ENCODE measurements at places on chromosomes 4 and X.

- DNase-seq = peak; percentile 74
These were observed 730.1 kb downstream of the CCSER1 start for GRCh38 chr4:90857081-90857820.

DNA sequence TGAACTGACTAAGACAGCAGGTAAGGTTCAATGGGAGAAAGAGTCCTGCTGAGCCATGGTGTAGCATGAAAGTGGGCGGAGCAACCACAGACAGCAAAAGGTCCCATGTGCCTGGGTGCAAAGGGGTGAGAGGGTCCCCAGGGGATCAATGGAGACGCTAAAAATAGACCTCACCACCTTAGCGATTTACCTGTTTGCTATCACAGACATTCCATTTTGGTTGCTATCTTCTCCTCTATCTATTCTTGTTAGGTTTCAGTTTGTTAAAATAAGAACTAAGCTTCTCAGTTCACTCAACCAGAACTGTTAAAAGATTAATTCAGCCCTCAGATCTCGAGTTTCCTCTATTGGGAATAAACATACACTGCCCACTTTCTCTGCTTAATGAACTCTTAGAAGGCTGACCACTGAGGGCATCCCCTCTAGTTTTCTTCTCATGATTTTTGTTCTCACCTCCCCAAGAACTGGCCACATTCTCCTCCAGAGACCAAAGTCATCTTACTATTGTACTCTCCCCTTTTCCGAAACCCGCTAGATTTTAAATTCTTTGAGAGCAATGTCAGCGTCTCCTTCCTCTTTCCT, 136.7 kb downstream of the PARM1 start:
- DNase-seq = no peak

- no peak for DNase-seq
These were observed 994.0 kb downstream of the ARAP2 start for GRCh38 chr4:35250331-35250730.

- DNase-seq = no peak
These were observed 102.0 kb downstream of the FNIP2 start for GRCh38 chr4:158870626-158871334.

DNA sequence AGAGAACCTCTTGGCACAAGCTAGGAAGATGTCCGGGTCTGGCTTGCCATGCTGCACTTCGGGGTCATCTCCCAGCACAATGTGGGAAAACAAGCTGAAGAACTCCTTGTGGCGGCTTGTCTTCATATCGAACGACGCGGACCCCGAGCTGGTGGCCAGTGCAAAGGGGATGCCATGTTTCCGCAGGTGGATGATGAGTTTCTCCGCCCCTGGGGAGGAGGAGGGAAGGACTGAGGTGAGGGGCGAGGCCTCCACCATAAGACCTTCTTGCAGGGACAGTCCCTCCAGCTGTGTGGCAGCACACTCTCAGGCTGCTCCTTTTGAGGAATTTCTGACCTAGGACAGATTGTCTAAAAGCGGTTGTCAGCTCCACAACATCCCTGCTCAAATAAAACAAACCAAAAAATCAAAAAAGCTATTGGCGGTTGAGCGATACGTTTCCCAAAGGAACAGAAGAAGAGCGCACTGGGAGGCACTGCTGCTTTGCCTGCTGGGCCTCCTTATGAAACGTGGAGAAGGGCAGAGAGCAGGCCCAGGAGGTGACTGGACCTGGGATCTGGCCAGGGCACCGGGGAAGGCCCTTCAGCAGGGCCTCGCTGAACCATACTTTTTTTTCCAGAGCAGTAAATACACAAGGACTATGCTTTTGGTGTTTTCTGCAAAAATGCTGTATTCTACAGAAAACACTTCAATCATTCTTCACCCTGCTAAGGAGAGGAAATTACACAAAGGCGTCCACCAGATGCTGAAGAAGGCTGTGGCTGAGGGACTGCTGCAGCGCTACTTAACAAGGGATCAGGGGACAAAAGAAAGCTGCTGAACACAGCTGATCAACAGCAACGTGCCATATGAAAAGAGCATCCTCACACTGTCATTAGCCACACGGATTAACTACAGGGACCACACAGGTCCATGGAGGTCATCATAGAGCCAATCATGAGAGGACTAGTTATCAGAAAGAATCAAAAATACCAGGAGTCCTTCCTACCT, 70.0 kb upstream of the STS start:
- no peak for DNase-seq

GRCh38 chrX:11733614-11734013, 24.4 kb upstream of the MSL3 start:
- DNase-seq = no peak

DNA sequence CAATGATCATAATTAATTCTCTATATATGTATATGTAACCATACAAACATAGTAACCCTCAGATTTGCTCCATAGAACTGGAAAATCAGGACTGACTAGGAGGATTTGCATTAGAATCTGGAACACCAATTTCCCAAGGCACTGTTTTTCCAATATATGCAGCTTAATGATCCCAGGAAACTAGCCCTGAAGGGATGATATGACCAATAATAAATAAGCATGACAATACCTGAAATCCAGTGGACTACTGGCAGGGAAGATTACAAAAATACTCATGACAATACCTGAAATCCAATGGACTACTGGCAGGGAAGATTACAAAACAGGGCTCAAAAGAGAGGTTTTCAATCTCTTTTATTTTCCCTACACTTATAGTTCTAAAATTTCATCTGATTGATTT, 98.4 kb downstream of the PCDH7 start:
- no peak for DNase-seq

- DNase-seq = no peak
These were observed 26.3 kb upstream of the RASGEF1B start for GRCh38 chr4:81498046-81498445.

- DNase-seq = no peak
These were observed 225.5 kb upstream of the JADE1 start for GRCh38 chr4:128583753-128584712.

- DNase-seq = peak; percentile 13
These were observed 9.9 kb upstream of the SMIM20 start for GRCh38 chr4:25903900-25904747.

GRCh38 chr4:121272526-121272925, 108.3 kb downstream of the QRFPR start:
- no peak for DNase-seq

DNA sequence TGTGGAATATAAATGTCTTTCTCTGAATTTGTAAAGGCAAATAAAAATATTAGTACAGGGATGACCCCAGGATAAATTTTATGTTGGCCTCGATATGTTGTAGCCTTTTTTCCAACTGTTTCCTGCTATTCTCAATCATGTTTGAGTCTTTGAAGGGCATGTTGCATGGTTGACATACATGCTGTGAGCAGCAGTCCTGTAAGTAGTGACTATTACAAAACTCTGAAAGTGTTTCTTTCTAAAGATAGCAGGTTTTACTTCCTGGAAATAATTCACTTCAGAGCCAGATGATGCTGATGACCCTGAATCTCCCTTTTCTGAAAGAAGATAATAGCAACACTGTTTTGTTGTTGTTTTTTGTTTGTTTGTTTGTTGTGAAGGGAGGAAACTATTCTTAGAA, 393.0 kb upstream of the GNPDA2 start:
- no peak for DNase-seq

DNA sequence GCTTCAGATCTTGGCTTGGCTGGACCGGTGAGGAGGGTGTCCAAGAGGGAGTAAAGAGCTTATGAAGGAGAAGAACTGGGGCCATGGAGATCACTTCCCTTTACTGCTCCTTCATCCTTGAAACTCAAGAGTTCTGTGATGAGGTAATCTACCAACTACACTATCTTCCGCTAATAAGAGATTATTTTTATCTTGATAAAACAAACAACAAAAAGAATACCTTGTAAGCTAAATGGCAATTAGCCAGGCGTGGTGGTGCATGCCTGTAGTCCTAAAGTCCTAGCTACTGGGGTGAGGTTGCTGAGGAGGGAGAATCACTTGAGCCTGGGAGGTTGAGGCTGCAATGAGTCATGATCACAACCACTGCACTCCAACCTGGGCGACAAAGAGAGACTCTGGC, 47.4 kb downstream of the HAUS3 start:
- no peak for DNase-seq

- no peak for DNase-seq
These were observed 413.3 kb downstream of the MID1IP1 start for GRCh38 chrX:39214387-39215126.

DNA sequence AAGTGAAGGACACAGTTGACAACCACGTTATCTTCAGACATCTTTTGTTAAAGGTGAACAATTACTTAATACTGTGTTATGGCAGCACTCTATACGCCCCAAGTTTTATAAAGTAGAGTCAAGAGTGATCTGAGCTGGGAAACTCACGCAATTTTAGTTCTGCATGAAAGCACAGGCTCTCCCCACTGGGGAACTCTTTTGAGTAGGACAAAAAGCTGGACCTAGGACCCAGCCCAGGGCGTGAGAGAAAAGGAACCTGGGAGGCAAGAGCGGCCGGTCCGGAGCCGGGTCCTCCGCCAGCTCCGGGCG, 152.6 kb upstream of the SLC4A4 start:
- DNase-seq = no peak

- no peak for DNase-seq
These were observed 76.6 kb downstream of the INTS12 start for GRCh38 chr4:105631818-105632400.

DNA sequence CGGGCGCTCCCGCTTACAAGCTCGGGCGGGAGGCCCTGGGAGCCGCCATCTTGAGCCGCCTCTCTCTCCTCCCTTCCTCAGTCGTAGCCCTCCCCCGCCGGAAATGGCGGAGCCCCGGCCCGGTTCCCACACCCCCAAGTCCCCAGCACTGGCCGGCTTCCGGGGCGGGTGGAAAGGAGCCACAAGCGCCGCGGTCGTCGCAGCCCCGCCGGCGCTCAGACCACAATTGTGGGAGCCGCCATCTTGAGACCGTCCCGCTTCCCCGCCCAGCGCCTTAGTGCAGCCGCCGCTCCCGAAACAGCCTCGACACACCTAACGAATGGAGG, 531 bp downstream of the HCFC1 start:
- DNase-seq = peak; percentile 84

- DNase-seq = peak; percentile 64
These were observed 128.5 kb upstream of the ARX start for GRCh38 chrX:25144043-25144940.

- DNase-seq = peak; percentile 65
These were observed 825 bp upstream of the RASGEF1B start for GRCh38 chr4:81472281-81473182.

GRCh38 chr4:118221227-118221800, 131.5 kb downstream of the PRSS12 start:
- DNase-seq = no peak

GRCh38 chrX:72045141-72045540, 86.6 kb downstream of the RTL5 start:
- no peak for DNase-seq

GRCh38 chr4:19025031-19025430, 1003.5 kb upstream of the LCORL start:
- DNase-seq = no peak

DNA sequence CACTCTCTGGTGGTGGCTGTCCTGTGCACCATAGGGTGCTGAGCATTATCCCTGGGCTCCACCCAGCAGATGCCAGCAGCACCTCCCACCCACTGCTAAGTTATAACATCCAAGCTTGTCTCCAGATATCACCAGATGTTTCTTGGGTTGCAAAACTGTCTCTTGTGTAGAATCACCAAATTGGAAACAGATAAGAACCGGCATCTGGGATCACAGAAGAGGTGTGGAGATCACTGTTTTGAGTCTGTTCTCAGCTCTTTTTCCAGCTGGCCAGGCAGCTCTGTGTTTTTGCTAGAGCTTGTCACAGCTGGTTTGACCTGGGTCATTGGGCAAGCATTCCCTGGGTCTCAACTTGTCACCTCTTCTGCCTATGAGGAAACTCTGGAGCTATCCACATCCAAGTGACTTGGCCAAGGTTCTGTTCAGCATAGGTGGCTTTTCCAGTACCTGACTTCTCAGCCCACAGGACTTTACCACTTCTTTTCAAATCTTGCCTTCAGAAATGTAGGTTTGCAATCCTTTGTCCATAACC, 15.3 kb upstream of the PUDP start:
- no peak for DNase-seq

DNA sequence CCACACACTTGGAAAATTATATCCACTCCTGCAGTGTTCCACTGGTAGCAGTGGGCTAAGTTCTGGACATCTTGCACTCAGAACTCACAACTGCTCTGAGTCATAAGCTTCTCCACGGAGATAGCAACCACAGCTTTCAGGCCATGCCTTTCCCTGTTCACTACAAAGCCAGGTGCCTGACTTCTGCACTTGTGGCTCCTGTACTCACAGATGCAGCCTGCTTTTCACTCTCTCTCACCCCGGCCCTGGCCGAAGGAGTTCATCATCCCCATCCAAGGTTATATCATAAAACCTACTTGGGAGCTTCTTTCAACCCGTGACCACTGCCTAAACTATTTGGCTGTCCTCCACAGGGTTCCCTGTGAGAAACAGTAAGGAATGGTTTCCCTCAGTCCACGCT, 999.4 kb downstream of the GLUD2 start:
- DNase-seq = no peak

DNA sequence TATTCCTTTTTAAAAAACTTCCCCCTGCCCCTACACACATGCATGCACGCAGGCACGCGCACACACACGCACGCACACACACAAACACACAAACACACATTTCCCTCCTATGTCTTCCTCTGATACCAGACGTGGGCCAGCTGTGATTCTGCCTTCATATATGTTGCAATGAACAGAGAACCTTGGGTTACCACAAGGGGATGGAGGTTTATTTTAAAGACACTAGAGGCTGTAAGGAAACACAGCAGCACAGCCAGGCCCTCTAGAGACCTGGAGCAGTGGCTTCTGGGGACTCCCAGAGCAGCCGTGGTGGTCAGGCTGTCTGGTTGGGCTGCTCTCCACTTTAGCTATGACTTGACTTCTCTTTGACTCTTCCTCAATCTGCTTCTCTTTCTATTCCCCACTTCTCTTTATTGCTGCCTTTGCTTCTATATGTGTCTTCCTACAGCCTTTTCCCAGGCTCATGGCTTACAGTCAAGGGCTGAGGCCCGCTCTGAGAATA, 3.2 kb upstream of the TLR10 start:
- no peak for DNase-seq

- DNase-seq = no peak
These were observed 19.7 kb upstream of the CXCL6 start for GRCh38 chr4:73816814-73817213.

DNA sequence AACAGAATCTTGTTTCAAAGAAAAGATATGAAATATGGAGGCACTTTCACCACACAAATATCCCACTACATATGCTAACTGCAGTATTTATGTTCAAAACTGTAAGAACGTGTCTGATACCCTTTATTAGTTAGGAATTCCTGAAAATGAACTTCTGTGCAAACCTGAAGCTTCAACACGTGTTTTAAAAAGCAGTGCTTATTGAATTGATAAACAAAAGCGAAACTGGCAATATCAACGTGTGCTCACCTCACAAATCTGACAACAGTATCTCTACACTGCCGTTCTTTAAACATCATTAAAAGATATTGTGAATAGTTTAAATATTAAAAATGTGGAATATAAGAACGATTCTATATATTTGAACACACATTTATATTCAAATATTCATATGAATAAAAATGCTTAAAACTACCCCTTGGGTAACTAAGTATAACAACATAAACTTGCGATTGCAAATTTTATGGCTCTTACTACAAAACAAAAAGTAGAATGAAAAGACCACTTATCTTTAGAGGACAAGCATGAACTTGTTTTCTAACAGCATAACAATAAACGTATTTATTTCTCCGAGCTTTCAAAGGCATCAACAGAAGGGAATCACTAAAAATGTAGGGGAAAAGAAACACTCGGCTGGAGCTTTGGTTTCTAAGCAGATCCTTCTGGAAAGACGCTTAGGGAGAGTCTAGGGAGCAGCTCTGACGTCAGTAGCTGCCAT, at the start of gene LRP2BP:
Gene LRP2BP, minus strand, starts transcription at position 687 of the 718 bp plus-strand sequence. CDS start 17,738 bp downstream, outside the sequence.
- peak; percentile 92 for DNase-seq
